Stimulated activated CD8-positive, alpha-beta memory T cell treated with anti-CD3 and anti-CD28 coated beads, Interleukin-7, amount 100 ng/mL, for 1 hour (primary cell): ENCODE measurements at places on chromosomes 6 and 20.

DNA sequence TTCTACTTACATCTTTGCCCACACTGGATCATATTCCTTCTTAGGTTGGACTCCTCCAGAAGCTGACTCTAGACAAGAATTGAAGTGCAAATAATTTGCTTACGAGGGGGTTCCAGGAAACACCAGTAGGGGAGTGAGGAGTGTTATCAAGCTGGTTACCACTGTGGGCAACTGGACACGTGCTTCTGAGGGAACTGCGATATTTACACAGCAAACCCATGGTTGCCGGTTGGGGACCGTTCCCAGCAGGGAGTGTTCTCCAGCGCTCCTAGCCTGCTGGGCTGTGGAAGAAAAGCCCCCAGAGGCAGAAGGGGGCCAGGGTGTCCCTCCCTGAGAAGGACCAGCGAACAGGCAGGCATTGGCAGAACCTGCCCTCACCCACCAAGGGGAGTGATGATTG is 21.7 kb downstream of the MDFI start:
- no peak for DNase-seq

GRCh38 chr20:63703471-63703975 is 4.3 kb downstream of the ARFRP1 start:
- DNase-seq = no peak

- no peak for DNase-seq
These were observed 196.3 kb downstream of the CDH4 start for GRCh38 chr20:61448386-61448785.

DNA sequence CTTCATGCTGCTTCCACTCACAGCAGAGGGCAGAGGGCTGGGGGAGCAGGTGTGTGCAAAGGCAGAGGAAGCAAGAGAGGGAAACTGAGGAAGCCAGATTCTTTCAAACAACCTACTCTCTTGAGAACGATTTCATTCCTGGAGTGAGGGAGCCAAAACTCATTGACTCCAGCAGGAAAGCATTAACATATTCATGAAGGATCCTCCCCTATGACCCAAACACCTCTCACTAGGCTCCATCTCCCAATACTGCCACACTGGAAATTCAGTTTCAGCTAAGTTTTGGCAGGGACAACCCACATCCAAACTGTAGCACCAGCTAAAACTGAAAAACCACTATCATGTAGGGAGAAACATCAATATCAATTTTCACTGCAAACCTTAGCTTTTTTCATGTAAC is 125.1 kb downstream of the OLIG3 start:
- no peak for DNase-seq

DNA sequence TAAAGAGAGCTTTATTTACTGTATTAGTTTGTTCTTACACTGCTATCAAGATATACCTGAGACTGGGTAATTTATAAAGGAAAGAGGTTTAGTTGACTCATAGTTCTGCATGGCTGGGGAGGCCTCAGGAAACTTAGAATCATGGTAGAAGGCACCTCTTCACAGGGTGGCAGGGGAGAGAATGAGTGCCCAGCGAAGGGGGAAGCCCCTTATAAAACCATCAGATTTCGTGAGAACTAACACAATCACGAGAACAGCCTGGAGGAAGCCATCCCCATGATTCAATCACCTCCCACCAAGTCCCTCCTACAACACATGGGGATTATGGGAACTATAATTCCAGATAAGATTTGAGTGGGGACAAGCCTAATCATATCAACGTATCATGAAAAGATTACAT is 27.2 kb downstream of the ARID1B start:
- DNase-seq = no peak

DNA sequence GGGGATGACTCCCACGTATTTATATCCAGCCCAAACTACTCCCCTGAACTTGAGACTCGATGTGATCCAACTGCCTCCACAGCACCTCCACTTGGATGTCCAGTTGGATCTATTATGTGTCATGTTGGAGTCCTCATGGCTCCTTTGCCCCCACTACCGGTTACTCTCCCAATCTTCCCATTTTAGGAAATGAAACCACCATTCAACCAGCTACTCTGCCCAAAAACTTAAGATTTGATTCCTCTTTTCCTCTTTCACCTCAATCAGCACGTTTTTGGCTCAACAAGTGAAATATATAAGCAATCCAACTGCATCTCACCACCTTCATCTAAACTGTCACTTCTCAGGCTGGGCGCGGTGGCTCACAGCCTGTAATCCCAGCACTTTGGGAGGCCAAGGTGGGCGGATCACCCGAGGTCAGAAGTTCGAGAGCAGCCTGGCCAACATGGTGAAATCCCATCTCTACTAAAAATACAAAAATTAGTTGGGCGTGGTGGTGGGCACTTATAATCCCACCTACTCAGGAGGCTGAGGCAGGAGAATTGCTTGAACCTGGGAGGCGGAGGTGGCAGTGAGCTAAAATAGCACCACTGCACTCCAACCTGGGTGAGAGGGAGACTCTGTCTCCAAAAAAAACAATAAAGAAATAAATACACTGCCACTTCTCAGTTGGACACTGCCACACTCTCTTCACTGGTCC is 3.4 kb downstream of the AHCY start:
- DNase-seq = no peak

DNA sequence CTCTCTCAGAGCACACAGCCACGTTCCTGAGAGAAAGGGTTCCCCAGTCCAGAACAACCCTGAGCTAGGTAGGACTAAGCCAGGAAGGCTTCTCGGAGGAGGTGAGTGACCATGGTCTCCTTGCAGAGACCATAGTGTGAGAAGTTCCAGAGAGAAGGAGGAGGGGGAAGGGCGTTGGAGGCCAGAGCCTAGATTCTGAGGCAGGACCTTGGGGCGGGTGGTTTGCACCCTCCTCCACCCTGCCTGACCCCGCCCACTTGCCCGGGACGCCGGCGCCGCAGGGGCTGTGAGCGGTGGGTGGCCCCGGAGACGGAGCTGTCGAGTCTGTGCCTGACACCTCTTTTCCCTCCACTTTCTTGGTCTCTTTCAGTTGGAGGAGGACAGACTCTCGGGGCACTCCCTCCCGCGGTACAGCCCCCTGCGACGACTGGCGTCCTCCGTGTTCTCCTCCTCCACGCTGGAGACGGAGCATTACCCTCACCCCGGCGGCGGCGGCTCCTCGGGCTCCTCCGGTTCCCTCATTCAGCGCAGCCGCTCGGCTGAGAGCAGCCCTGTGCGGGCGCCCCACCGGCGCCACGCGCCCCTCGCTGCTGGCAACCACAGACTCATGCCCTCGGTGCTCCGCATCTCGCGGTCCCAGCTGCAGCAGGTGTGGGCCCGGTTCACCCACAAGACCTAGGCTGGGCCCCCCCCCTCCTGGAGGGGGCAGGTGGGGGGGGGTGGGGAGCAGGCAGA is 26.2 kb downstream of the TTBK1 start:
- no peak for DNase-seq

GRCh38 chr20:2729251-2729713 is 36.7 kb downstream of the EBF4 start:
- no peak for DNase-seq

DNA sequence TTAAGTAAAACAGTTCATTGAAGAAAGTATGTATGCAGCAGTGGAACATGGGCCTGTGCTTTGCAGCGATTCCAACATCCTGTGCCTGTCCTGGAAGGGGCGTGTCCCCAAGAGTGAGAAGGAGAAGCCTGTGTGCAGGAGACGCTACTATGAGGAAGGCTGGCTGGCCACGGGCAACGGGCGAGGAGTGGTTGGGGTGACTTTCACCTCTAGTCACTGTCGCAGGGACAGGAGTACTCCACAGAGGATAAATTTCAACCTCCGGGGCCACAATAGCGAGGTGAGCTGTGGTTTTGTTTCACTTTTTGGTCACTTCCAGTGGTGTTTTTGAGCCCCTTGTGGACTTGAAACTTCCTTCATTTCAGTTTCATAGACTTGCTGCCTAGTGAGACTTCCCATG is 1.7 kb downstream of the TULP4 start:
- no peak for DNase-seq

GRCh38 chr6:142947714-142948480 is 2.9 kb upstream of the HIVEP2 start:
- DNase-seq = no peak

DNA sequence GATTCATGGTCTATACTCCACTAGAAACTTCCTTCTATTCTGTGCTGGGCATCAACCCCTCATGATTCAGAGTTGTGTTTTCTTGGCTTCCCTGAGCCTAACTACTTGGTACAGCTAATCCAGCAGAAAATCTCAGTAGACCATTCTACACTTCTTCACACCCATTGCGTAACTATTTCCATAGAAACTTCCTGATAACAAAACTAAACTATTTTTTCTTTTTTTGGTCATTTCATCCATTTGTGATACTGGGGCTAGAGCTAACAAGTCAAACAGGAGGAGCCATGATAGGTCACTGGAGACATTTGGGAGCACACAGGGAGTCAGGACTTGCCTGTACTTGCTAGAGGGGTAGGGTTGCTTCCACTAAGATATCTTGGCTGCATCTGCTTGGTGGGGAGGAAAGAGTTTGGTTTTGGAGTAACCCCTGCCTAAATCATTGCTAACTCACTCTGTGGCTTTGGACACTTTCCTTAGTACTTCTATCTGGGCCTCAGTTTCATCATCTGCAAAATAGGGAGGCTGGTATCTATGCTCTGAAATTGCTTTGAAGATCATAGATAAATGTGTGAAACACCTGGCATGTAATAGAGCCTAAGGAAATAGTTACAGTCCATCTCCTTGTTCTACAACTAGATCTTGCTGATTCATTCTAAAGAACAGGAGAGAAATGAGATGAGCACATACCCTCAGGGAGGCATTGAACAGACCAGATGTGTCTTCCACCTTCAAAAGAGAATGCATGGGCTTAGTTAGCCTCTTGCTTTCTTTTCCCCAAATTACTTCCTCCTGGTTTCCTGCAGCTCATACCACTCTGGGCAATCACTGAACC is 127.9 kb upstream of the ADGRF1 start:
- DNase-seq = no peak

DNA sequence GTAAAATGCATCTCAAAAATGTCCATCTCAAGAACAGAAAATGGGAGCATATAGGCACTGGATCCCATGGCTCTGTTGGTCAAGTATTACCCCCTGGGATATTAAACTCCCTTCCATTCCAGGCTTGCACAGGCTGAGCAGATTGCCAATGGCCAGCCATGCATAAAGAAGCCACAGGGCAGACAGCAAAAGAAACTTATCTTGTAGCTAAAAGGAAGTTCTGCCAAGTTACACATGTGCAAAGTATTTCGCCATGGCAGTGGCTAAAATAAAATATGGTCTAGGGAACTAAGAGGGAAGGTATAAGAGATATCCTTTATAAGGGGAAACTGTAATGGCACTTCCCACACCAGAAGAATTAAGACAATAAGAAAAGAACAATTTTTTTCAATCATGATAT is 415.6 kb upstream of the BTBD3 start:
- no peak for DNase-seq

DNA sequence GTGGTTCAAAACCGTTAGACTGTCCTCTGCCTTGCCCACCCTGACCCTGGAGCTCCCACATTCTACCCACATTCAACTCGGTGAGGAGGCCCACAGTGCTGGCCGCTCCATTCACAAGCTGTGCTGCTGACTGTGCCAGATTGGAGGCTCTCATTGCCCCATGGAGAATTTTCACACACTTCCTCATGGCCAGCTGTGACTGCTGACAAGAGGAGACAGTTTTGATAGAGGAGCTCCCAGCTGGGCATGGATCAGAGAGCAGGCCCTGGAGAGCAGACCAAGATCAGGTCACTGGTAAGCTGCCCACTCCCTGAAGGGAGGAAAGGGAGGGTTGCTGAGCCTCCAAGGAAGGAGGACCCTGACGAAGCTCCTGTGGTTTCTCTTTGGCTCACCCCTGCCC is 246.1 kb upstream of the RIN2 start:
- DNase-seq = no peak

GRCh38 chr6:90374201-90374600 is 77.6 kb upstream of the BACH2 start:
- no peak for DNase-seq

DNA sequence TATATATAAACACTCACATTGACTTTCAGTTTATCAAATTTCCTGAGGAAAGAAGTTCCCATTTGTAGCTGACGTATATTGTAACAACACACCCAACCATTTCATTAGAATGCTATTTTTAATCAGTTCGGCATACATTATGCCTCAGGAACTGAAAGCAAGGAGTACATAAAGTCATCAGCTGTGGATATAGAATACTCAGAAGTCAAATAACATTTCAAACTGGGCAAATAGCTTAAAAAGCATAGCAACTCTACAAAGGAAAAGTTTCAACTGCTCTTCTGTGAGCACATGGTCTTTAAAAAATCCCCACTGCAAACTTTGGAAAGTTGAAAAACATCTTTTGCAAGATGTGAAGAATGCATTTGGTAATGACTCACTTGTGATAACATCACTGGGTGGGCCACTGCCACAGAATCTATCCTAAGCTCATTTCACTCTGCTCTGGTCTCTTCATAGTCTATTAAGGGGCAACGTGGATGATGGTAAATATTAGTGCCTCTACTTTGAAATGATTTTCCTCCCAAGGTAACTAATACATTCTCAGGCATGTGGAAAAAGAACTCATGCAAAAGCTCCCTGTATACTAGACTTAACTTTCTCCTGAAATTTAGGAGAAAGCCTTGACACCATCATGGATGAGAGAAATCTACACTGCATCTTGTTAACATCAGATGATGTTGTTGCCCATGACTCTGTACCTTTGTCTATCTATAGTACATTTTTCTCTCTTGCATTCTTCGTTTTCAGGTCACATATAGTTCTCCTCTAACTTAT is 49.2 kb downstream of the FYN start:
- DNase-seq = no peak

DNA sequence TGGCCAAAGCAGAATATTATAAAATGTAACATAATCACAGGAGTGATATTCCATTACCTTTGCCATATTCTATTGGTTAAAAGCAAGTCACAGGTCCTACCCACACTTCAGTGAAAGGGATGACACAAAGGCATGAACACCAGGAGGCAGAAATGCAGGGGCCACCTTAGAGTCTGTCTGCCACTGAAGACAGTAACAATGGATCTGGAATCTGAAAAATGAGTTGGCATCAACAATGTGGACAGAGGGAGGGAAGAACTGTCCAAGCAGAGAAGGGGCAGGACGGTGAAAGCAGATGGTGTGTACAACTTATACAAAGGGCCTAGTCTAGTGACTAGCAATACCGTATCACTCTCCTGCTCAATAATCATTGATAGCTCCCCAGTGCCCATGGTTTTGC is 6.6 kb upstream of the LPIN3 start:
- DNase-seq = no peak

- no peak for DNase-seq
These were observed 132.0 kb downstream of the RNASET2 start for GRCh38 chr6:166824146-166824879.

DNA sequence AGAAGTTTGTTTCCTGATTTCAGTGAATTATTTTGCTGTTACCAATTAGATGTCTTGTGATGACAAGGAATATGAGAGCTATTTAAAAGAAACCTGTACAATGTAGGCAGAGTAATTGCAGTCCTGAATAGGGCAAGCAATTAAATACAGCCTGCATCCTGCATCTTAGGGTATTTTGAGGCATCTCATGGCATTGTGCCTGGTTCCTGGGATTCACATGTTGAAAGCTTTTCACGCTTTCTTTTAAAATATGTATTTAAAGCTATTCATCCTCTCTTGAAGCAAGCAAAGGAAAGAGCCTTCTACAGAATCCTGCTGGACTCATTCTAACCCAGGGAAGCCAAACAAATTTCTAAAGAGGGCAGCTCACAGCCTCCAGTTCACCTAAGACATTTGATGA is 4.7 kb upstream of the RRAGD start:
- DNase-seq = no peak

- no peak for DNase-seq
These were observed 12.8 kb downstream of the RAMACL start for GRCh38 chr6:166573511-166574216.
